Spinal cord (tissue), 10 donors: ENCODE measurements at places on chromosomes 1 and 21. TPM values are rescaled to one million over a fixed set of nuclear protein-coding genes. Genes with fewer than 3 reads are reported as not detected.

DNA sequence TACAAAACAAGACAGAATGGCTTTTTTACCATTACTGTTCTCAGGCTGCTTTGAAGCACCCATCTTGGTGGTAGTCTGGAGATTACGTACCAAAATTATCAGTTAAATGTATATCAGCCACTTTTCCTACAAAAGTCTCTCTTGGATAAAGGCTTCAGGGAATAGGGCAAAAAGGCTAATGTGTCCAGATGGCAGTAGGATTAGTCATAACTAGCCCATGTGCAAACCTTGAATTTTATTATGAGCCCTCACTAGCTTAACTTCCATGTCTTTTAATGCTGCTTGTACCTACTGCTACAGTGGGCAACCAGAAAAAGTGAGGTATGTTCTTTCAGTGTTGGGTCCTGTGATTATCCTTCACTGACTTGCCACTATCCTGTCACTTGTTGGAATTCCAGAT, 51.0 kb downstream of the PLPPR4 start:
- H3K4me1 ChIP-seq = no peaks in the 10 kb centered on the region
- no peaks in the 10 kb centered on the region for H3K27me3 ChIP-seq
- H3K27ac ChIP-seq = no peak overlapping the region

GRCh38 chr1:170604065-170604464, 59.9 kb upstream of the PRRX1 start:
- H3K27me3 ChIP-seq = no peaks in the 10 kb centered on the region
- H3K4me3 ChIP-seq = no peak overlapping the region
- DNase-seq = no peak
- no peaks in the 10 kb centered on the region for H3K4me1 ChIP-seq
- H3K36me3 ChIP-seq = no peaks in the 10 kb centered on the region

GRCh38 chr1:207820568-207821463, 69.0 kb downstream of the CD46 start:
- DNase-seq = no peak
- no peak overlapping the region for H3K4me3 ChIP-seq
- H3K4me1 ChIP-seq = peaks cover 44% of the 10 kb centered on the region
- H3K36me3 ChIP-seq = peaks cover 29% of the 10 kb centered on the region
- no peaks in the 10 kb centered on the region for H3K27me3 ChIP-seq
- no peak overlapping the region for H3K27ac ChIP-seq

- no peak for DNase-seq
- H3K4me1 ChIP-seq = no peaks in the 10 kb centered on the region
- no peaks in the 10 kb centered on the region for H3K27me3 ChIP-seq
- H3K36me3 ChIP-seq = no peaks in the 10 kb centered on the region
Observed at GRCh38 chr1:222243902-222244301, 304.0 kb downstream of the HHIPL2 start.

GRCh38 chr21:44702973-44703730, 6.2 kb downstream of the KRTAP10-12 start:
- no peak for DNase-seq
- no peaks in the 10 kb centered on the region for H3K36me3 ChIP-seq
- no peak overlapping the region for H3K27ac ChIP-seq
- H3K4me3 ChIP-seq = no peak overlapping the region

DNA sequence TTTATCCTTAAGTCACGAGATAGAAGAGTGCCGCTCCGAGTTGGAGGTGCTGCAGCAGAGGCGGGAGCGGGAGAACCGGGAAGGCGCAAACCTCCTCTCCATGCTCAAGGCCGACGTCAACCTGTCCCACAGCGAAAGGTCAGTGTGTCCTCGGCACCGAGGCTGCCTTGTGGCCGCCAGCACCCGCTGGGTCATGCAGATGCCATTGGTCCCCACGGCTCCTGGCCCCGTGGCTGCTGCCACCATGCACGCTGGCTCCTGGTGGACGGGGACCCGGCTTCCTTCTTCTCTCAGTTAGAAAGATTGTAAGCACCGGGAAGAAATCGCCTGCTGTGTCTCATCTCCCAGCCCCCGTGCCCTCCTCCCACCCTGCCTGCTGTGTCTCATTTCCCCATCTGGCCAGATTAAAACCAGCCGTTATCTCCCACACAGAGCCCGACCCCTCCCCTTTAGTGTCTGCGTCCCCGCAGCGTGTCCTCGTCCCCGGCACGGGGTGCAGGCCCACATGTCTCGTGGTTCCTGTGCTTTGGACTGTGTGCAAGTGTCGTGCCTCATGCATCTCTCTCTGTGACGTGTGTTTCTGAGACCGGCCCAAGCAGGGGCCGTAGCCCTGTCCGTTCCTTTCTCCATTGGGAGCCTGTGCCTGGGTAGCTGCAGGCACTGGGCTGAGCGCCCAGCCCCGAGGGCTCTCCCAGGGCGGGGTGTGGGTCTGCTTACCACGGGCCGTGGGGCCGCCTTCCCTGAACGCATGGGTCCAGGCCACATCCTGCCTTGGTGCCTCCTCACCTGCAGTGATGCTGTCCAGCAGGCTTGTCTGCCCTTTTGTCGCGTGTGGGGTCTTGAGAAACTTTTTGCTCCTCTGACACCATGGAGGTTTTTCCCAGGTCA, 62.1 kb downstream of the PCNT start:
- no peak overlapping the region for H3K4me3 ChIP-seq
- no peak overlapping the region for H3K27ac ChIP-seq
- no peaks in the 10 kb centered on the region for H3K27me3 ChIP-seq
- peaks cover 60% of the 10 kb centered on the region for H3K36me3 ChIP-seq

DNA sequence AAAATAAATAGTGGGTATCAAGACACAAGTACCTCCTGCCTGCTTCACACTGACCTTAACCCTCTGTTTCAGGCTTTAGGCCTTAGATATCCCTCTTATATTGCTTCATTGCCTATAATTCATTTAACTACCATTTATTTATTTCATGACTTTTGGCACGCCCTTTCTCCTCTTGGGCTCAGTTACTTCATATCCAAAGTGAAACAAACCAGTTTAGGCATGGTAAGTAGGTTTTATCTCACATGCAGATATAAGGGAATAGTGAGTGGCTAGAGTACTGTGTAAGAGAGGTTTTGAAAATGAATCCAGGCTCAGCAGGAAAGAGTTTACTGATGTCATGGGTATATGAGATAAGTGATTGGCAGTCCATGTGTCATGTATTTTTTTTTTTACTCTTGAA, 69.8 kb upstream of the BEND5 start:
- no peak overlapping the region for H3K27ac ChIP-seq
- no peaks in the 10 kb centered on the region for H3K36me3 ChIP-seq

GRCh38 chr1:87318056-87318650, 10.5 kb upstream of the LMO4 start:
- H3K27me3 ChIP-seq = no peaks in the 10 kb centered on the region
- no peak overlapping the region for H3K4me3 ChIP-seq

DNA sequence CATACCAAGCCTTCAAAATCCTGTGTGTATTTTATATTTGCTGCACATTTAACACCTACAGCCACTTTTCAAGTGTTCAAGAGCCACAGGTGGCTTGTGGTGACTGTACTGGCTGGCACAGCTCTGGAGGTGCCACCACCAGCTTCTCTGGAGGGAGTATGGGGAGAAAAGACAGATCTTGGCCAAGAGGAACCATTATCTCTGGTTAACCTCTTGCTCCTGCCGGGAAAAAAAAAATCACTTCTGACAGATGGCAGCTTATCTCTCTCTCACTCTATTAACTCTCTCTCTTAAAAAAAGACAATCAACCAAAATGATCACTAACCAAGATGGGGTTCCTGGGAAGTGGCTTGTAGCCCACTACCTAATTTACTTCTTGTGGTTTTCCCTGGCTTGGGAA, 1.2 kb upstream of the RIIAD1 start:
- peaks cover 40% of the 10 kb centered on the region for H3K4me1 ChIP-seq
- H3K27me3 ChIP-seq = peaks cover 18% of the 10 kb centered on the region
- H3K4me3 ChIP-seq = no peak overlapping the region
- no peak for DNase-seq

The RNU11 gene
- total RNA-seq = not detected

The SAMD11 gene
- 29.5 TPM for total RNA-seq

The AADACL3 gene
- not detected for total RNA-seq

The GJA9 gene
- total RNA-seq = not detected
